Activated CD8-positive, alpha-beta T cell treated with anti-CD3 and anti-CD28 coated beads for 36 hours (primary cell): ENCODE measurements at places on chromosomes 3 and 15. TPM values are rescaled to one million over a fixed set of nuclear protein-coding genes. Genes with fewer than 3 reads are reported as not detected.

Gene AMIGO3
- 0.23 TPM for total RNA-seq

Gene LRRC3B
- not detected for total RNA-seq

Gene SNTN
- not detected for total RNA-seq

Gene SUSD5
- total RNA-seq, result not detected

Gene CCDC39
- total RNA-seq, result not detected

- no peak for DNase-seq
Measured at GRCh38 chr3:49618412-49618811, 55.7 kb upstream of the APEH start.

GRCh38 chr3:160479376-160479775 lies 29.8 kb upstream of the TRIM59 start:
- no peak for DNase-seq

DNA sequence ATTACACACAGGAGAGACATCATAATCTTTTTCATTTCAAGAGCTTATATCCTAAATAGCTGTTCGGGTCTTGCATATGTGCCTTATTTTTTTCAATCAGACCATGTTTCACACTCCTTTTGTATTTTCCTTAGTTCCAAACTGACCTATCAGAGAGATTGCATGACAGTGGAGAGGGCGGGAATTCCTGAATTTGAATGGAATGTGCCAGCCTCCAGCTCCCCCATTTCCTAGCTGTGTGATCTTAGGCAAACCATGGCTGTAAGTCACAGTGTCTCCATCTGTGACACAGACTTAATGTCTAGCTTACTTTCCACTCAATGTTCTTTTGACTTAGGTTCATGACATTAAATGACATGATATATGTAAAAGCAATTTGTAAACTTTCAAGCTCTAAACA lies 62.0 kb upstream of the CSTA start:
- DNase-seq, result no peak

DNA sequence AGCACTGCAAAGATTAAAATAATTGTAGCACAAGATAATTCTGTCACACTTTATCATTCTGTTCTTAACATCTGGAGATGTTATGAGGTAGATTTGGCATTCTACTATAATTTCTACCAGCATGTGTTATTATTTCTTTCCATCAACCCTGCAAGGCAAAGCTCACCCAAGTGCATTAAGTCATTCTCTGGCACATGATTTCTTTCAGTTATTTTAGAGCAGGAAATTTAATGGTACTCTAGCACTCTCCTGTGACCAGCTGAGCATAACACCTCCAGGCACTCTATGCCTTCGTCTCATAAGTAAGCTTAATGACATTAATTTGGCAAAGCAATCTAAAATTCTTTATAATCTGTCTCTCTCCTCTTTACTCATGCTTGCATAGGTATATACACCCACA lies 300.2 kb upstream of the GPR149 start:
- no peak for DNase-seq

DNA sequence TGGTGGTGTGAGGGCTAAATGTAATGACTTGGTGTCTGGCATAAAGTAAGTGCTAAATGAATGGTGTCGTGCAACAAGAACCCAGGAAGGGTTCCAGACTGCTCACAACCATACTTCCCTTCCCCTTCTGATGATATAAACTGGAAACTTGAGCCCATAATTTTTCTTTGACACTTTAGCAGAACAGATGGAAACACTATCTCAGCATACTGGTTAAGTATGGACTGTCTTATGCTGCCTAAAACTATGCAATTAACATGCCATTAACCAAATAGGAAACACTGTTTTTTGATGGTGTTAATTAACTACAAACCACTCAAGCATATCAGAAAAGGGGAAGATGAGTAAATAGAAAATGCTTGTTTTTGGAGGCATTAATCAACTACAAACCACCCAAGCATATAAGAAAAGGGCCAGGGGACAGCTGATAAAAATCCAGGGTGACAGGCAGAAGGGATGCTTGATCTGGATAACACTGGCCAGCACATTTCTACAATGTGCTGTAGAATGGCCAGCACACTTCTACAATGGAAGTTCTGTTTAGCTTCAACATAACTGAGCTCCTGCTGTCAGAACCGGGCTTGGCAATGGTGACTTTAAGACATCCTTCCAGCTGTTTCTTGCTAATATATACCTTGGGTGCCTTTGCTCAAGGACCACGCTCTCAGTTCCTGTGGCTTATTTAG lies 85.5 kb upstream of the FAM3D start:
- DNase-seq, result no peak

DNA sequence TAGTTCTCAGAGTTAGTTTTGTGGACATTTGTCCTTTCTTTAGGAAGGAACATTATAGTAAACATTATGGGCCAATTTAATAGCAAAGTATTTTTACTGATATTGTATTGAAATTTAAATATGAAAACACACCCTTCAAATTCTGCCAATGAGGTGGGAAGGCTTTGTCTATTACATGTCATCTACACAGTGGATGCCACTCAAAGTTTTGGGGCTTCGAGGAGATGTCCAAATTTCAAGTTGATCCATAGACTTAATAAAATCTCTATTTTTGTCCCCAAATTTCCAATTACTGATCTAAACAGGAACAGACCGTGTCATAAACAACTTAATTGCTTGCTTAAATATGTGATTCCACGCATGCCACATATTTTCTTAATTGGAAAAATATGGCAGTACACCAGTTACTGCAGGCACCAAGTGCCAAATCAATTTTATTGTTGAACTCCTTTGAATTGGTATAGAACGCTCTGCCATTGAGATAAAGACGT lies 1.7 kb downstream of the SHOX2 start:
- DNase-seq, result no peak

DNA sequence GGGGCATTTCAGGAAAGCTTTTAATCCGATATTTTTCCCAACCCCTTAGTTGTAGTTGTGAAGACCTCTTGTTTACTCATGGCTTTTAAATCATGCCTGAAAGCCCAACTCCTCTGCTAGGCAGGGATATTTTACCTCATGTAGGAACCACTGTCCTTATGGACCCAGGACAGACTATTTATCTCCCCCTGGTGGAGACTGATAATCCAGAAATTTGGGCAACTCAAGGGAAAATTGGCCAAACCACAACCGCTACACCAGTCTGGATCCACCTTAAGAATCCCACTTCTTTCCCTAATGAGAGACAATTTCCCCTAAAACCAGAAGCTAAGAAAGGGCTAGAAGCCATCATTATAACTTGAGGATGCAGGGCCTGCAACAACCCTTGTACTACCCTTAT lies 248.1 kb upstream of the STAC start:
- no peak for DNase-seq
